Stimulated activated CD4-positive, alpha-beta T cell treated with anti-CD3 and anti-CD28 coated beads, Interleukin-4, amount 100 ng/mL, for 1 hour (primary cell): ENCODE measurements at places on chromosomes 5 and 9.

GRCh38 chr5:88660947-88661805 is 221.8 kb downstream of the MEF2C start:
- peak; percentile 19 for DNase-seq

DNA sequence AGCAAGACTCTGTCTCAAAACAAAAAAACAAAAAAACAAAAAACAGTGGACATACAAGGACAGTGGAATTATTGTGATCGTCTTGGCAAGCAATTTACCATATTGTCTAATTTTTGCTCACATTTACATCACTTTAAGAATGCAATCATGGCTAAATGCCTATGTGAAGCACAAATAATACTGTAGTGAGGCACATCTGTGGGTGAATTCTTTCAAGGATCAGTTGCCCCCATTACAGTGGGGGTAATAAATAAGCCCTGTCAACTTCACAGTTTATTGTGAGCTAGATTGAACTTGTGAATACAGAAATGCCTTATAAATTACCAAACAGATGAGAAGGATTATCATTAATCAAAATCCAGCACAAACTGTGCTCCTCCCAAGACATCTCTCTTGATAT is 150.2 kb upstream of the PAPPA start:
- DNase-seq: no peak

GRCh38 chr5:35246411-35246810 is 16.1 kb upstream of the PRLR start:
- DNase-seq: no peak

GRCh38 chr5:160703547-160704189 is 148.3 kb downstream of the ATP10B start:
- no peak for DNase-seq

DNA sequence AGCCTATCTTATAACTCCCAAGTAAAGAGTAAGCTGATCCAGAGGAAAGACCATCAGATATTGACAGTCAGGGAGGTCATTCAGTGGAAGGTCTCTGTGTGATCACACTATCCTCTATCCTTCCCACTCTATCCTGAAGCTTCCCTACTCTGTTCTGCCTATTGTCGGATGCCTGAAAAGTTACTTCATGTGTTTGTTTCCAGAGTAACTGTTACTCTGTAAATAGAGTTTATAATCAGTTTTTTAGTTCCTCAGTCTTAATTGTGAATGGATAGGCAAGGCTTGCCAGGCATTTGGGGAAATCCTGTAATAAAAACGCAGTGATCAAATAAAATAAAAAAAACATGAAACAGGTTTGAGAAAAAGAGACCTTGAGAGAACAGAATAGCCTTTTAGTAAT is 79.8 kb downstream of the XRCC4 start:
- no peak for DNase-seq

DNA sequence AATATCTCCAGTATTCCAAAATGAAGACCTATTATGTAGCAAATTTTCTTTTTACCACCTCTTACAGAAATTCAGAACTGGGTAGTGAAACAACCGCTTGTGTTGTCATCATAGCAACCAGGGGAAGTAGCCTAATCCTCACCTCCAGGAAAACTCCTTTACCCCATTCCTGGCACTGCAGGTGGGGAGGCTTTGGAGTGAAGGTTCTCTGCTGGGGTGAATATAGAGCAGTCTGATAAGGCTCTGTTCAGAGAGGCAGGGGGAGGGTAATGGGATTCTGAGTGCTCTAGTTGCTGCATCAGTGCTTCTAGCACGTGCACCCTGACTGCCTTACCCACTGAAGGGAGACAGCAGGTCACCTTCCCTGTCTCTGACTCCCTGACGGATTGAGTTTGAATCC is 116.2 kb downstream of the MAN2A1 start:
- DNase-seq: no peak

DNA sequence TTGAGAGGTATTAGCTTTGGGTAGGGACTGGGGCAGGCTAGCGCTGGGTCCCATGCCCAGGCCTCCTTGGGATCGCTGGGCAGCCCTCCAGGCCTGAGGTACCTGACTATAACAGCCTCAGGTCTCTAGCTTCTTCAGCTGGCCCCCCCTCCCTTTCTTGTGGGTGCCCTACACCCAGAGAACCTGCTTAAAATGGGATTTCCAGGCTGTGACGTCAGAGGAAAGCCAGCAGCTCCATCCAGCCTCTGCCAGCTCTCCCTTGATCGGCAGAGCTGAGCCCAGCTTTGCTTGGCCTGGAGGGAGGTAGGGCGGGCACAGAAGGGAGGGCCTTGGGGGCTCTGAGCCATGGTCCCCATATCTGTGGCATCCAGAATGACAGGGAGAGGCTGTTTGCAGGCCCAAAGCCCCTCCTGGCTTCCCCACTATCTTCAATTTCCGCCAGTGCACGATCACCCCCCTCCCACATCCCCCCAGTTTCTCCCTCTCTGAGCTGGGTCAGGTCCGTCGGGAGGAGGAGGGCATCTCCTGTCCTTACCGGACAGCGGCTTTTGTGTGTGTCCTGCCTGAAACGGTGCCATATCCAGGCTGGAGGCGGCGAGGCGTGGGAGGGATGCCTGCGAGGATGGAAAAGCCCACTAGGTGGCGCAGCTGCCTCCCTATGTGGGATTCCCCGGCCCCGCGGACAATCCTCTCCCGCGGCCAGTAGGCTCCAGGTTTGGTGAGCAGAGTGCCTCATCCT is 10.8 kb downstream of the REEP2 start:
- peak; percentile 83 for DNase-seq

- DNase-seq: no peak
Observed at GRCh38 chr5:180373454-180373853, 20.3 kb upstream of the GFPT2 start.

DNA sequence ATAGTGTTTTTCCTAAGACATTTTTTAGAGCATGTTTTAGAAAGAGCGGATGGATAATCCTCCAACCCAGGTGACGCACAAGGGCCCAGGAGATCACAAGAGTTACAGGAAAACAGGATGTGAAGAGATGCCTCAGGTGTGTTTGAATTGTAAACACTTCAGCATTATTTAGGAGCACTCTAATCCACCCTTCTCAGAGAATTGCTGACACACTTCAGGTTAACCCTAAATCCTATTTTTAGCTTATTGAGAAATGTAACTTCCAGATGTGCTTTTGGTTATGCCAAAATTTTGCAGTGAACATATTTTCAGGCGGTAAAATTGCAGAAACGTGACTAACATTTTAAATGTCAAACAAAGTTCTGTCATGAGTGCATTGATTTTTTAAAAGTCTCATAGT is 755.4 kb upstream of the CTNND2 start:
- no peak for DNase-seq

- DNase-seq: no peak
Observed at GRCh38 chr5:176436656-176437055, 11.5 kb upstream of the FAF2 start.
